Stimulated activated CD4-positive, alpha-beta T cell treated with anti-CD3 and anti-CD28 coated beads, Interleukin-2, amount 100 ng/mL, for 48 hours (primary cell): ENCODE measurements at places on chromosomes 6 and 20.

DNA sequence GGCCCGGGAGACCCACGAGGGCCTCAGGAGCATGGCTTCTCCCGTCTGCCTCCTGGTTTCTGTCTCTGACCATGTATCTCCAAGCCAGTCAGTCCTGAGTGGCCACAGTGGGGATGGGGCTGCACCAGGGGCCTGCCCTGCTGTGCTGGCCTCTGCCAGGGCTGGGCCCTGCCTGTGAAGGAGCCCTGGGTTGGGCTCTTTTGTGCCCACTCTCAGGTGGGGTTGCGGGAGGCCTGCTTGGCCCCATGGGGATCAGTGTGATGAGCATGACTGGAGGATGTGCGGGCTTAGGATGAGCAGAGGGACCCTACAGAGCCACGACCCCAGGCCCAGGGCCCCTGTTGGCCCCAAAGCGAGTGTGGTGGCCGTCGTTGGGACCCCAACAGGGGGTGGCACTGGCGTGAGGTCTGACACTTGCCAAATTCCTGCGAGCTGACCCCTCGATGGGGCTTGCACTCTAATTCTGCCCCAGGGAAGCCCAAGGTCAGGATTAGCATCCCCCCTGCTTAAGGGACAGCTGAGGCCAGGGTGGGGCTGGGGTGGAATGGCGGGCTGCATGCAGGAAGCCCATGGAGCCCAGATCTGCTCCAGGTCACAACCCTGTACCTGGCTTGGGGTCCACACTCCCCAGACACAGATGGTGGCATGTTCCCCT lies 90.0 kb upstream of the BHLHE23 start:
- DNase-seq, result no peak

DNA sequence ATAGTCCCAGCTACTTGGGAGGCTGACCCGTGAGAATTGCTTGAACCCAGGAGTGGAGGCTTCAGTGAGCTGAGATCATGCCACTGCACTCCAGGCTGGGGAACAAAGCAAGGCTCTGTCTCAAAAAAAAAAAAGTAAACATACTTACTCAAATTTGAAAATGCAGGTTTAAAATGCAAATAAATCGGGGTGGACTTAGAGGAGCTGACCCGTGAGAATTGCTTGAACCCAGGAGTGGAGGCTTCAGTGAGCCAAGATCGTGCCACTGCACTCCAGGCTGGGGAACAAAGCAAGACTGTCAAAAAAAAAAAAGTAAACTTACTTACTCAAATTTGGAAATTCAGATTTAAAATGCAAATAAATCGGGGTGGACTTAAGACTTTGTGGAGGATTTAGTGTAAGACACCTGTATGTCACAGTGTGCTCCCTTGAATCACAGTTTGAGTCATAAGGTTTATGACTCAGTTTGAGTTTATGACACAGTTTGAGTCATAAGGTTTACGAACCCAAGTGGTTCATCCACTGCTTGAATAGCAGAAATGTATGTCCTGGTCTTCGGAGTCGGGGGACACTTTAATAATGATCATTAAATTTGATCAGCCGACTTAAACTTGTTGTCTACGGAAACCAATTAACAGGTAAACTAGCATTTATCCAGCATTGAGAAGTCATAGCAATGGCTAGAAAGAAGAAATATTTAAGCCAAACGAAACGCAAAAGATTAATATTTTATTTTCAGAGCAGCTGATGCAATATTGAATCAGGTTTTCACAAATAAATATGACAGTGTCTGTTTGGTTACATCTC lies 6.8 kb upstream of the MRPS10 start:
- DNase-seq, result no peak

GRCh38 chr6:49001856-49002541 lies 461.1 kb downstream of the MMUT start:
- DNase-seq, result no peak

GRCh38 chr6:31979238-31979898 lies 2.5 kb upstream of the C4A start:
- no peak for DNase-seq

- no peak for DNase-seq
Measured at GRCh38 chr6:63527658-63528514, 44.4 kb upstream of the LOC128125822 start.

- DNase-seq, result no peak
Measured at GRCh38 chr20:50346374-50347283, 156.0 kb downstream of the CEBPB start.

DNA sequence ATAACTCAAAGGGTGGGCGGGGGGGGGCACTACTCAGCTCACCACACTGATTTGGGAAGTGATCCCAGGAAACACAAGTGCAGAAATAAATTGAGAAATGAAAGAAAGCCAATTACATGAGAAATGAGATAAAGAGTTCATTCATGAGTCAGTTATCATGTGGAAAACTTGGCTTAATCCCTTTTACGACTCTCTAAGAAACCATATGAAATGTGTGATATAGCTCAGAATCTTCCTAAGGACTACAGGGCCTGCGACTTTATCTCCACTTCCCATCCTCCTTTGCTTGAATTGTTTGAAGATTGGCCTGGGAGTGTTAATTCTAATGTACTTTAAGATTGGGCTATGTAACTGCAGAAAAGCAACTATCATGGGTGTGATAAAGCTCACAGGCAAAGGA lies 3.6 kb upstream of the BTN2A2 start:
- DNase-seq, result no peak

GRCh38 chr20:22716821-22717351 lies 132.5 kb upstream of the FOXA2 start:
- no peak for DNase-seq

DNA sequence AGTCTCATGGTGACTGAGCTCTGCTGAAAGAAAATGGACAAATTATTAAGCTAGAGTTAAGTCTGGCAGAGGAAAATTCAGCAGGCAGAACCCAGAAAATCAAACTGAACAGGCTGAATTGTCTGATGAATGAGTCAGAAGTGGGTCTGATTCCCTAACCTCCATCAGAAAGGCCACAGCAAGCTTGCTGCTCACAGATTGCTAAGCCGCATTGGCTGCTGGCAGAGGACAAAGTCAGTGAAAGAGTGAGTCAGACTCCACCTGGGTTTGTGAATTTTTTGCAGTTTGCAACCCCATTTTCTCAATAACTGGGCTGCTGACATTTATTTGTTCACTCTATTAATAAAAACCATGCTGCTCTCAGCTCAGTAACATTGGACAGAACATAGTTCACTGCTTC lies 191.3 kb downstream of the EPM2A start:
- DNase-seq, result no peak

GRCh38 chr6:6856538-6857523 lies 250.9 kb upstream of the RREB1 start:
- DNase-seq, result peak; percentile 58

DNA sequence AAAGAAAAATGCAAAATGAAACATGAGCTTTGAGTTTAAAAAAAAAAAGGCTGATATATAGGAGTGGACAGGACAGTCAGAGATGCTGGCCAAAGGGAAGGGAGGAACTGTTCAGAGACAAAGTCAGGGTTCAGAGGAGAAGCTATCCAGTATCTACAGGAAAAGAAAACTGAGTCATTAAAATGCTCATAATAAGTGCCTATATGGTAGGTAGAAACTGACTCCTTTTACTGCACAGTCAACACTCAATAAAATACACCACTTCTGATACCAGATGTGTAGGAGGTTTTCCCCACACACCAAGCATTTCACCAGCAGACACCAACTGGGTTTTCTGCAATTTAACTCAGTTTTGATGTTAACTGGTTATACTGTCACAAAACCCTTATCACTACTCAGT lies 32.9 kb downstream of the FRK start:
- no peak for DNase-seq

DNA sequence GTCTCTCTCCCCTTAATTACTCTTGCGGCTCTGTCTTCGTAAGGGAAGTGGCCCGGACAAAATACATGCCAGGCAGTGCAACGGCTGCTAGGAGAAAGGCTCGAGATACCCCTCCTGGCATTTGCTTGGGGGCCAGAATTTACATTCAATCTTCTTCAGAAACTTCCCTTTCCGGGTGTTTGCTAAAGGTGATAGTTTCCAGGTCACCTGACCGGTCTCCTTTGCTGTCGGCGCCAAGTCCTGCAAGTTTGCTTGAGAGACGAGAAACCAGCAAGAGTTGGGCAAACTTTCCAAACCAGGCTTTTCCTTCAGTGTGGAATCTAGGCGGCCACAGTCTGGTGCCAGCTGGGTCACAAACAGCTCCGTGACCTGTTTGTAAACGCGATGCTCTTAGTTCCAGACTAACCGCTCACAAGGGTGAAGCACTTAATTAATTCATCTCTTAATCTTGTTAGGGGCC lies 563 bp upstream of the SRSF3 start:
- peak; percentile 34 for DNase-seq

DNA sequence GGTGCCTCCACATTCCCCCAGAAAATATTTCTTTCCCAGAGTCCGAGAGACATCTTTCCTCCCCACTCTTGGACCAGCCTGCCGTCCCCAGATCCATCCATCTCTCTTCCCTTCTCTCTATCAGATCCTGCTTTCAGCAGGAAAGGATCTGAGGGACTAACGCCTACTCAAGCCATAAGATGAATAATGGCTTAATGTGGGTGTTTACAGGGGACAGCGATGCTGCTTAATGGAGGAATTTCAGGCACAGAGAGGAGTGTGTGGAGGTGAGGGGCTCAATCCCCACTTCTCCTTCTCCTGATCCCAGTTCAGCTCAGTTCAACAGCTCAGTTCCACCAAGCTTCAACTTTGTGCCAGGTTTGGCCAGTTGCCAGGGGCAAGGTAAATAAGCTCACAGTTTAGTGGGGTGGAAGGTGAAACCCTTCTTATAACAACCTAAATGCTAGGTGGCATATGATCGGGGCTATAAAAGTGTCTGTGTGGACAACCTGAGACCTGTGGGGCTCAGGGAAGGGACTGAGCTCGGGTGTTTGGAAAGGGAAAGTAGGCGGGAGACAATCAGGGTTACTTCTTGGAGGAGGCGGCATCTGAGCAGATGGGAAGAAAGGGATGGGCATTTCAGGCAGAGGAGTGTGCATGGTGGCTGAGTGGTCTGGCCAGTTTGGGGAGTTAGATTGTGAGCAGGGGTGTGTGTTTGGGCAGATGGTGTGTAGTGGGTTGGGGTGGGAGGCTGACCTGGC lies 55.8 kb downstream of the CDH22 start:
- no peak for DNase-seq

GRCh38 chr6:137821491-137821890 lies 45.6 kb upstream of the TNFAIP3 start:
- no peak for DNase-seq

- no peak for DNase-seq
Measured at GRCh38 chr6:165774903-165775601, 112.0 kb upstream of the PDE10A start.

GRCh38 chr6:43488667-43489276 lies 11.4 kb downstream of the TJAP1 start:
- DNase-seq, result no peak

- no peak for DNase-seq
Measured at GRCh38 chr6:3162067-3162497, 4.7 kb upstream of the TUBB2A start.

DNA sequence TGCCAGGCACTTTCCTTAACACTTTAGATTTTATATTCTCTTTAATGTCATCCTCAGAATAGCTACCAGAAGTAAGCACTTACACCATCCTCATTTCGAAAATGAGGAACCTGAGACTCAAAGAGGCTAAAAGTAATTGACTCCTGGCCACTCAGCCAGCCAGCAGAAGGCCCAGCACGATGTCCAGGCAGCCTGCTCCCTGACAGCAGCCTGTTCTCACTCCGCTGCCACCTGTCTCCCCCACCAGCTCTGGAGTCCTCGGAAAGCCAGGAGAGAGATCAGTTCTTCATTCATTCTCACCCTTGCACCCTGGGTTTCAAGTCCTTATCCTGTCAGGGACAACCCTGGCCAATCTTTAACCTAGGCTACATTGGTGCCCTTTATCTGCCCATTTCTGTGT lies 174.0 kb downstream of the SASH1 start:
- DNase-seq, result no peak

DNA sequence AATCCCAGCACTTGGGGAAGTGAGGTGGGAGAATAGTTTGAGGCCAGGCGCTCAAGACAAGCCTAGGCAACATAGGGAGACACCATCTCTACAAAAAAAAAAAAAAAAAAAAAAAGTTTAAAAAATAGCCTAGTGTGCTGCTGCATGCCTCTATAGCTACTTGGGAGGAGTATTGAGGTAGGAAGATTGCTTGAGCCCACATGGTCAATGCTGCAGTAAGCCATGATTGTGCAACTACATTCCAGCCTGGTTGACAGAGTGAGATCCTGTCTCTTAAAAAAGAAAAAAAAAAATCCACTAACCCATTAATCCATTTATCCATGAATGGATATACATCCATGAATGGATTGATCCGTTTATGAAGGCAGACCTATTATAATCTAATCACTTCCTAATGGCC lies 1064.6 kb upstream of the EYS start:
- no peak for DNase-seq

- DNase-seq, result no peak
Measured at GRCh38 chr6:149164199-149164750, 153.2 kb upstream of the TAB2 start.

- no peak for DNase-seq
Measured at GRCh38 chr20:2596673-2597279, 55.7 kb upstream of the NOP56 start.

GRCh38 chr6:136401749-136402148 lies 112.1 kb upstream of the BCLAF1 start:
- DNase-seq, result no peak

GRCh38 chr6:116291701-116292396 lies 12.1 kb upstream of the TSPYL1 start:
- DNase-seq, result no peak

GRCh38 chr6:40894962-40895799 lies 143.8 kb downstream of the UNC5CL start:
- DNase-seq, result no peak

DNA sequence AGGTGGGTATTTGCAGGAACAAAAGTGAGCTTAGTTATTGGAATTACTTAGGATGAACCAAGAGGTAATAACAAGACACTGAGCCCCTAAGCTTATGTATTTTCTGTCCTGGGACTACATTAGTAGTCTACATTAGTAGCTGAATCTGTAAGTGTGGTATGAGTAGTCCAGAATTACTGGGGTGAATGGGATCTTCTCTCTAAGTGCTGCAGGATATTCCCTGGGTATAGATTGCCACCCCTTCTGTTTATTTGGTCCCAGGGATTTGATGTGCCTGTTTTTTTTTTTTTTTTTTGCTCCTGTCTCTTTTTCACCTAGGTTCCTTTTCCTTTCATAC lies 5.9 kb downstream of the CD2AP start:
- no peak for DNase-seq

- DNase-seq, result no peak
Measured at GRCh38 chr20:46074006-46074405, 15.8 kb downstream of the NCOA5 start.

- DNase-seq, result peak; percentile 15
Measured at GRCh38 chr6:159217595-159218275, 48.5 kb downstream of the FNDC1 start.
